Left lung (tissue), 14 donors: ENCODE measurements at places on chromosomes 2 and 18.

DNA sequence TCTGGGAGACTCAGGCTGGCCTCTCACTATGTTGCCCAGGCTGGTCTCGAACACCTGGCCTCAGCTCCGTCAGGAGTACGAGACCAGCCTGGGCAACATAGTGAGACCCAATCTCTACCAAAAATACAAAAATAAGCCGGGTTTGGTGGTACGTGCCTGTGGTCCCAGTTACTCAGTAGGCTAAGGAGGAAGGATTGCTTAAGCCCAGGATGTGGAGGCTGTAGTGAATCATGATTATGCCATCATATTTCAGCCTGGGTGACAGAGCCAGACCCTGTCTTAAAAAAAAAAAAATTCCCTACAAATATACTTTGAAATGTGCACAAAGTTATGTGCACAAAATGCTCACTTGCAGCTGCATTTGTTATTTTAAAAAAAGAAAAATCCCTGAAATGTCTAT, 26.3 kb upstream of the AGAP1 start:
- DNase-seq = no peak

DNA sequence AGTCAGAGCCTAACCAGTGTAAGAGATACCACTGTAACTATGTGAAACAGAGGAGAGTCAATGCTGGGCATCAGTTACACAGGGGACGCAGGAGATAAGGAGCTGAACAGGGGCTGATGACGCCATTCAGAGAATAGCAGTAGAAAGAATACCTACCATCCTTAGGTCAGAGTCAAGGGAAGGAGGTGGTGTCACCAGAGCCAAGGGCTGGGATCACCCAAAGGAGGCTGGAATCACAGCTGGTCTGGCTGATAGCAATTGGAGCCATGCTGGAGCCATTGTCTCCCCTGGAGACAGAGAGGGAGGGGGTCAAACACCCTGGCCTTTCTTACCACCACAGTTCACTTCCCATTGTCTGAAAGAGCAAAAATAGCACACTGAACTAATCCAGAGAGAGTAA, 37.3 kb upstream of the C18orf32 start:
- DNase-seq = no peak

- no peak for DNase-seq
These were observed 21.4 kb upstream of the LTBP1 start for GRCh38 chr2:32925283-32925815.

- no peak for DNase-seq
These were observed 18.4 kb downstream of the NCOA1 start for GRCh38 chr2:24509425-24509824.

GRCh38 chr2:158889135-158889853, 79.1 kb upstream of the TANC1 start:
- DNase-seq = no peak

DNA sequence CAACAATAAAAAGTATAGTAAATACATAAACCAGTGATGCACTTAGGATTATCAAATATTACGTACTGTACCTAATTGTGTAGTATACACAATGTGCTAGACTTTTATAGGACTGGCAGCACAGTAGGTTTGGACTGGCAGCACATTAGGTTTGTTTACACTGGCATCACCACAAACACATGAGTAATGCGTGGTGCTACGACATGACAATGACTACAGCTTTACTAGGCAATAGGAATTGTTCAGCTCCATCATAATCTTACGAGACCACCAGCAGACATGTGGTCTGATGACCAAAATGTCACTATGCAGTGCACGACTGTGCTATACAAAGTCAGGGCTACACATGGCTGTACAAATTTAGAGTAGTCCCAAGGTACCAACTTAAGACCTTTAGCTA, 2.3 kb downstream of the MBOAT2 start:
- DNase-seq = no peak

GRCh38 chr2:14011190-14011589, 621.3 kb upstream of the LRATD1 start:
- DNase-seq = no peak

DNA sequence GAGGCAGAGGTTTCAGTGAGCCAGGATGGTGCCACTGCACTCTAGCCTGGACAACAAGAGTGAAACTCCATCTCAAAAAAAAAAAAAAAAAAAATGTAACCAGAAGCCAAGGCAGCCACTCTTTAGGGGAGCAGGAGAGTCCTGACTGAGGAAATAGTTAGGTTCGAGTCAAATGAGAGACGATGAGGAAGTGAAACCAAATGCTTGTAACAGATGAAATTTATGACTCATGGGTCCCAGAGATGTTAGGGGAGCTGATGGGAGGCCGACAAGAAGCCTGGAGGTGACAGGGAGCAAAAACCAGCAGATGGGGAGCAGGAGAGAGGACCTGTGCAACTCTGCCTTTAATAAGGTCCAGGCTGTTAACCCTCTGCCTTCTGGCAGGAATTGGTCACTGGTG, 756.1 kb upstream of the DDX18 start:
- no peak for DNase-seq

- no peak for DNase-seq
These were observed 32.5 kb upstream of the IL1RL1 start for GRCh38 chr2:102278720-102279390.

DNA sequence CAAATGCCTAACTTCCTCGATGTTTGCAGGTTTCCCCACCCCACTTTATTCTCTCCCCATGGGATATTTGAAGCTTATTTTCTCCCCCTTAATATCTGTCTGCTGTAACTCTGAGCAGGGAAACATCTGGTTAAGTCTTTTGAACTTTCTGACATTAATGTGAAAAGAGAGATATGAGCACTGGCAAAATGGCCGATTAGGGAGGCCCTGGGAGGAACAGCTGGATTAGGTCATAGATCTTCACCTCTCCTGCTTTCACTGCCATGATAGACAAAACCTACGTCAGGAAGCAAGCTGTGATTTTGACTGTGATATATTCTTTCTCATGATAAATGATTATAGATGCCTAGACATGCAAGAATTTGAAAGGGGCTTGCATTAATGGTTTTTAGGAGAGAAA, 43.6 kb downstream of the LYPD6B start:
- no peak for DNase-seq

- no peak for DNase-seq
These were observed 24.3 kb upstream of the CETN1 start for GRCh38 chr18:555705-556457.

GRCh38 chr2:155841442-155841841, 491.1 kb downstream of the NR4A2 start:
- DNase-seq = no peak

- DNase-seq = no peak
These were observed 21.2 kb upstream of the OR6B3 start for GRCh38 chr2:240074545-240074944.

GRCh38 chr2:210422366-210422765, 54.2 kb downstream of the LANCL1 start:
- no peak for DNase-seq

- no peak for DNase-seq
These were observed 777 bp upstream of the C18orf32 start for GRCh38 chr18:49487711-49488310.

GRCh38 chr2:150047620-150048222, 439.7 kb downstream of the RND3 start:
- no peak for DNase-seq

- no peak for DNase-seq
These were observed 69.0 kb upstream of the C2orf15 start for GRCh38 chr2:99072551-99072950.

- DNase-seq = no peak
These were observed 47.1 kb downstream of the NEDD4L start for GRCh38 chr18:58091099-58091611.

GRCh38 chr2:44912660-44913059, 28.8 kb upstream of the SIX3 start:
- DNase-seq = no peak

- no peak for DNase-seq
These were observed 144.7 kb downstream of the CYRIA start for GRCh38 chr2:16520891-16521290.
